ENCODE measurements at places on chromosomes 12 and 14.

DNA sequence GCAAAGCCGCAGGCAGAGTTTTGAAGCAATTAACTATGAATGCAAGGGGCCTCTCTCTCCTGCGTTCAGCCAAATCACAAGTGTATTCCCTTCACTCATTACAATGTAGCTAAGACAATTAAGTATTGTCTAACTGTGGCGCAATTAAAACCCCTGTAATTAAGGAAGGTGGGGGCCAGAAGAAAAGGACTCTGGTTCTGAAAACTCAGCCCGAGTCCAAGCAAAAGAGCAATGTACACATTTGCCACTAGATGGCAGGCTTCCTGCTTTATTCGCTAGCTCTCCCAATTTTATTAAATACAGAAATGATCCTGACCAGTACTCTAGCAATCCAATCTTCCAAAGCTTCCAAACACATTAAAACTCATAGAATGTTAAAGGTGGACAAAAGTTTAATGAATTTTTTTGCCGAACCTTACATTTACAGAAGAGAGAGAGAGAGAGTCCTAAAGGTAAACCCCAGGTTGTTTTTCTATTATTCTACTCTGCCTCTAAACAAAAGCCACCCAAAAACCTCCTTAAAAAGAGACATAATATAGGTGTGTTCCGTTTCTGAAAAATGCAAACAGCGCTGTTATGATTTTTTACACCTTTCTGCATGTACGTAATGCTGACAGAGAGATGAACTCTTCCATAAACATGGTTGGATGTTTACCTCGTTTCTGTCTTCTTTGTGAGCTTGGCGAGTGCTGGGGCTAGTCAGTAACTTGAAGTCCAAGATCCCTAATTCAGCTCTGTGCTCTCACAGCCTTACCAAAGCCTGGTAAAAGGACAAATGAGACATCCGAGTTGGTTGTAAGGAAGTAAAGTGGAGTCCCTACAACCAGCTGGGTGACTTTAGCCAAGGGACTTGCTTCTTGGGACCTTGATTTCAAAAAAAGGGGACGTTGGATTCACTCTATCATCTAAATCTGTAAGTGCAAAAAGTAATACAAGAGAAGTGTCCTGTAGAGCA, 50.9 kb upstream of the VASH1 start:
- DNase-seq = no peak

- no peak for DNase-seq
Observed at GRCh38 chr14:104155513-104155912, 17.1 kb downstream of the KIF26A start.

GRCh38 chr12:97267594-97268202, 194.9 kb upstream of the RMST start:
- DNase-seq = peak; percentile 33

- DNase-seq = no peak
Observed at GRCh38 chr12:130876758-130877157, 4.9 kb downstream of the RAN start.

DNA sequence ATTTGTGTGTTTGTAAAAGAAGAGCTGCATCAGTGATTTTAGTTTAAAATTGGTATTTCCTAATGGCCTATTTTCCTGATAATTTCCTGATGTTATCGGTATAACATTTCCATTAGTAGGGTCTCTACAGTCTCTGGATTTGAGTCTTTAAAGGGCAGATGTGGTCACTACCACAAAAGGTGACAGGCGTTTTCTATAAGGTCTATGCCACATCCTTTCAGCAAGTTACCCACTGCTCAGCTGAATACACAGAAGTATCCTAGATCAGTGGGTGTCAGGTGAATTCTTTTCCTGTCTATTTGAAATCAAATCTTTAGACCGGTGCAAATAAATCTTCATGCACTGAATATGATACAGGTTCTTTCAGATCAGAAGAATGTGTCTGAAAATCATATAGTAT, 90.2 kb downstream of the LIN7A start:
- DNase-seq = no peak

- no peak for DNase-seq
Observed at GRCh38 chr12:49689785-49690184, 17.4 kb downstream of the FMNL3 start.

- DNase-seq = no peak
Observed at GRCh38 chr12:68231229-68231628, 5.6 kb upstream of the IL26 start.

DNA sequence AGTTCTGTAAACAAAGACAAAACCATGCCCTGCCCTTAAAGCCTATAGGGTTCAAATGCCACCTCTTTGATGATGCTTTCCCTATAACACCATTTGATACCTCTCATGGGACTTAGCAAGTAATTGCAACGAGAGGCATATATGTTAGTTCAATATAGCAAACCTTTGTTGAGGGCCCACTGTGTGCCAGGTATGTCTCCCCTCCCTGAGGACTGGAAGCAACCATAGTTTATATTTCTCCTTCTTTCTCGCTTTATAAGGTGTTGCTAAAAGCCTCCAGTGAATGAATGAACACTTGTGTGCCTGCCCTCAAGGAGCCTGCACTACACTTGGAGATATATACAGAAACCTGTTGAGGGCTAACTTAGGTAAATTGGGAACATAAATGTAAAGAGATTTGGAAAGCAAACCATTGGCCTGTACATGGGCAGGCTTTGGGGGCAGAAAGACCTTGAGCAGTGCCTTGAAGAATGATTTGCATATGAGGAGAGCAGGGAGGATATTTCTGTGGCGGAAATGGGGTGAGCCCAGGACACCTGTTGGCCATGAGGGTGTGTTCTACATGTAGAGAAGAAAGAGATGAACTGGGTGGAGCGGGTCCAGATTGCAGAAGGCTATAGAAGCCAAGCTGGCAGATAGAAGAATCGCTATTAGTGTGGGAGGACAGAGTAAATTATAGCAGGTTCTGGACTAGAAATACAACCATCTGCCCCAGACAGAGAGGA, 1.8 kb upstream of the CKAP4 start:
- DNase-seq = no peak

Data from iPS DF 19.7 (cell line).